ENCODE measurements at places on chromosomes 4 and X.
A peak's percentile ranks its signal among the peaks of the same experiment; 100 is the strongest.

- no peak for DNase-seq
Measured at GRCh38 chrX:150291014-150291413, 72.1 kb upstream of the MAMLD1 start.

DNA sequence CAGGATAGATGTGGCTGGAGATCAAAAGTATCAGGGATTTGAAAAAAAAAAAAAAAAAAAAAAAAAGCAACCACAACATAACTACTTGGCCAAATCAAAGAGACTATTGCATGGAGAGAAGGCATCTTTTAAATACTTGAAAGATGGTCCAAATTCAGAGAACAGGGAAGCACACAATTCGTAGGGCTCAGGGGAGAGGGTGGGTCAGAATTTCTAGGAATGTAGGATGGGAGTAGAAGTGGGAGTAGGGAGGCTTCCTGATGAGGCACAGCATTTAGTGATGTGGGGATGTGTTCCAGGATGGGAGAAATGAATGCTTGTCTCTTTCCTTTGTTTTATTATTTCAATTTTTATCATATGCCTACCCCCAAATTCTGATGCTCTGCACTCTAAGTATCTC, 36.3 kb downstream of the RTL3 start:
- no peak for DNase-seq

DNA sequence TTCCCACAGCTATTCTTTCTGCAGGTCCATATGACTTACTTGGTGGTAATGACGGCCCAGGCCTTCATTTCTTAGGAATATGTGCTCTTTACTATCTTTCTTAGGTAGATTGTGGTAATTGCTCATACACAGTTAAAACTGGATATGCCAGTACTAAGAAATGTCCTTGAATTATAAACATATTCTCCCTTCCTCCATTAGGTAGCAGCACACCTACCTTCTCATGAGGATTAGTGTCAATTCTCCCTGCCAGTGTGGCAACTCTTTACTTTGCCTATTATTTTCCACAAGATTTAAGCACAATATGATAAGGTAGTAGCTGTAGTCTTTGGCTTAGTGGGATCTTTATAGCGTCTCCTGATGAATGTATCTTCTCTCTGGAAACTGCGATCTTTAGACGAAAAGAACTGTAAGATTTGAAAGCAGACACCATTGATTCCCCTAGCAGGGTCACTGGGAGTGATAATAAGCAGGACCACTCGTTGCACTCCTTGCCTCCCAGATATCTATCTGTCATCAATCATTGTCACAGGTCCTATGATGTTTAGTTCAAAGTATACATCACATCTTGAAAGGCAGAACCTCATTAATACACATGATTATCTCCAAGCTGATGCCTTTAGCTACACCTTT, 1240.7 kb downstream of the C4orf33 start:
- no peak for DNase-seq

DNA sequence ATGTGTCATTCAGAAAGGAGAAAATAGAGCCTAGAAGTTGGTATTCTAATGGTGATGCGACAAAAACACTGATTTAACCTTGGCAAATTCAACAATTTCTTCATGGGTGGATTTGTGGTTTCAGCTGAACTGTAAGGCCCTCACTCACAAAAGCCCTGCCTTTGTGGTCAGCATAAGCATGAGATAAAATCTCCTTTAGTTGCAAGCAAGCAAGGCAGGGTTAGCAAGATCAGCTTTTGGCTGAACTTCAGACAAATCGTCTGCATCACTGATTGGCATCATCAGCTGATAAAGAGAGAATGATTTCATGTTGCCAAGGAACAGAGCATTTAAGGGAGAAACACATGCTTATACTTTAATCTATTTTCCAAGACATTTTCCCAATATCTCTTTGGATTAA, 2582.2 kb downstream of the PCDH7 start:
- peak; percentile 97 for DNase-seq

- DNase-seq = no peak
Measured at GRCh38 chr4:73650250-73650649, 30.0 kb upstream of the RASSF6 start.

DNA sequence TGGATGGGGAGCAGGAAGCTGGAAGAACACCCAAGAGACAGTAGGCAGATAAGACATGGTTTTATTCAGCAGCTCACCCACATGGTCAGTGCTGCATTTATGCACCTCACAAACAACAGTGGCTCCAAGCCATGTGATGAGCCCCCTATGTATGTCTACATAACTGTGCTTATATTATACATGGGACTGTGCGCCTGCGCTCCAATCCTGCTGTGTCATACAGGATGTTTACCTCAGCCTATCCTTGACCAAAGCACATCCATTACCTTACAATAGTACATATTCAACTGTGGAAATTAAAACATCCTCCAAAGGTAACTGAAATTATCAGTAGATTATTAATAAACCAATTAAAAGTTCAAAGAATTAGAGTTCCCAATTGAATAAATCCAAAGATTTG, 44.1 kb upstream of the SGMS2 start:
- no peak for DNase-seq

DNA sequence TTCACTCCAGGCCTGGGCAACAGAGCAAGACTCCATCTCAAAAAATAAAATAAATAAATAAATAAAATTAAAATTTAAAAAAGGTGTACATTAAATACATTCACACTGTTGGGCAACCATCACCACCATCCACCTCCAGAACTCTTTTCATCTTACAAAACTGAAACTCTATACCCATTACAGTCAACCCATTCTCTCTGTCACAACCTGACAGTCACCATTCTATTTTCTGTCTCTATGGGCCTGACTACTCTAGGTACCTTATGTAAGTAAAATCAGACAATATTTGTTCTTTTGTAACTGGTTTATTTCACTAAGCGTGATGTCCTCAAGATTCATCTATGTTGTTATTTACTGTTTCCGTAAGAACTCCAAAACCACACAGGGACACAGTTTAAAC, 59.6 kb downstream of the FRYL start:
- no peak for DNase-seq

DNA sequence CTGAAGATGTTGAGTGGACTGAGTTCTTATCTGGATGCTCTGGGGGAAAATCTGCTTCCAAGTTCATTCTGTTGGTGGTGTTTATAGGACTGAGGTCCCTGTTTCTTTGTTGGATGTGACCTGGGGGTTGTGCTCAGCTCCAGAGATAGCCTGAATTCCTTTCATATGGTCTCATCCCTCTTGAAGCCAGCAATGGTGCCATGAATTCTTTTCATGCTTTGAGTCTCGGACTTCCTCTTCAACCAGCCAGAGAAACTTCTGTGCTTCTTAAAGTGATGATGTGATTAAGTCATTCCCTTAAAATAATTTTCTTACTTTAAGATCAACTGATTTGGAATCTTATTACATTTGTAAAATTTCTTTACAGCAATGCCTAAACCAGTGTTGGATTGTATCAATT, 233.8 kb upstream of the UGT8 start:
- peak; percentile 30 for DNase-seq
